Activated CD4-positive, CD25-positive, alpha-beta regulatory T cell treated with anti-CD3 and anti-CD28 coated beads, Interleukin-2, amount 50 U/mL, for 16 hours (primary cell): ENCODE measurements at places on chromosomes 4 and X.

GRCh38 chr4:39539089-39539611 lies 11.9 kb upstream of the UGDH start:
- no peak for DNase-seq

- DNase-seq, result no peak
These were observed 475.4 kb upstream of the HS3ST1 start for GRCh38 chr4:11904117-11904535.

GRCh38 chr4:183288955-183289354 lies 31.1 kb downstream of the CLDN22 start:
- DNase-seq, result no peak

- no peak for DNase-seq
These were observed 146.8 kb upstream of the IL1RAPL2 start for GRCh38 chrX:104419211-104419610.

DNA sequence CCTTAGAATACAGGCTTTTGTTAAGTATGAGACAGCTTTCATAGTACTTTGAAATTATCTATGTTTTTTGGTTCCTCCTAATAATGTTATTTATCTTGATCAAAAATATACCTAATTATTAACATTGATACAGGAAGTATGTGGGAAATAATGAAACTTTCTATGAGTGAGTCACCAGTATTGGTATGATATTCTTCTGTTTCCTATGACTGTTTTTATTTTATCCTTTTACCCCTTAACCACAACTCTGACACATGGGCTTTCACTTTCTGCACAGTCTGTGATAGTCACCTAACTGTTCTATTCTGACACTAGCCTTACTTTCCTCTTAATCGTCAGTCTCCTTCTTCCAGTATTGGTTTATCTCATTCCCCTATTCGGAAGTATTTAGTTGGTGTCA lies 4.7 kb downstream of the THAP9 start:
- no peak for DNase-seq

- DNase-seq, result no peak
These were observed 113.5 kb upstream of the TMEM164 start for GRCh38 chrX:109889289-109890006.

DNA sequence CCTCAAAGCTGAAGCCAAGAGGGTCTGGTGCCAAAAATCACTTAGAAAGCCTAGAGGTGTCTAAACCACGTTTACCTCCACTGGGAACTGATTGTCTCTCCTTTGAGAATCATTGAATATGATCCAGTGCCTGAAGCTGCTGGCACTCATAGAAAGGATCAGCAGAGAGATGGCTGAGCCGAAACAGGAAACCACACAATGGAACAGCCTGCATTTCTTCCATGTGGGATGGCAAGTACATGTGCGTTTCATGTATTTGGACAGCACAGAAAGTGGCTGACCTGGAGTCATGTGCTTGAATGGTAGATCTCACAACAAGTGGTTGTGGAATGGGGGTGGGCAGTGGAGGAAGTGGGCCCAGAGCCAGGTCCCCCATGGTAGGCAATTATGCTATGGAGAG lies 533.7 kb downstream of the INPP4B start:
- no peak for DNase-seq

DNA sequence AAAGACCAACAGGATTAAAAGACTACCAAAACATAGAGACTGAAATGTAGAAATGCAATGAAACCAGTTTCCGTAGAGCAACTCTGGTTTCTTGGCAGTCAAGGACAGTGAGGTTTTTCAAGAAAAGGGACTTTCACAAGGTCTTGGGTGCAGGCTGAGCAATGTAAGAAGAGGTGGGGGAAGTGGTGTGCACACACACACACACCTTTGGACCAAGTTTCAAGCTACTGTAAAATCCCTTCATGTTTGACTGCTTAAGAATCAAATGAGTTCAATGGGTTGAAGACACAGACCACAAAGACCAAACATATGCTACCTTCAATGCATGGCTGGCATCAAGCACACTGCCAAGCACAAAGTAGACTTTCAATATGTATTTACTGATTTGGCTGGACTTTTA lies 17.8 kb upstream of the MCF2 start:
- no peak for DNase-seq

DNA sequence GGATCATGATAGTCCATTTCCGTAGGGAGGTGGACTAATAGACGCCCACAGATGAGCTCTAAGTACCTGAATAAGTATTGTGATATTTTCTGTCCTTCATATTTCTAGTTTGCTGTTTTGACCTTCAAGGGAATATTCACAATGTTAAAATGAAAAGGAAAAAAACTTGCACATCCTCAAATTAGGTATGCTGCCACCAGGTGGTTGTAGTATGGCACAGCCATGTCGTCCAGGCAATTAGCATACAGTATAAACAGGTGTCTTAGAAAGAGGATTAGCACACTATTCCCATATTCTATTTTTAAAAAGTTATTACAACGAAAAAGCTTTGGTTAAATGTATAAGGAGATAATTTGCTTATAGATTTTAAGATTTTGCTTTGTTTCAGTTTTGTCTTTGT lies 802.0 kb downstream of the RPA4 start:
- no peak for DNase-seq

GRCh38 chrX:53631156-53631555 lies 55.4 kb downstream of the HUWE1 start:
- no peak for DNase-seq

GRCh38 chr4:79267671-79268070 lies 58.2 kb downstream of the NAA11 start:
- no peak for DNase-seq

GRCh38 chr4:53711926-53712325 lies 120.6 kb upstream of the LNX1 start:
- no peak for DNase-seq

GRCh38 chr4:163663454-163664225 lies 169.2 kb downstream of the TMA16 start:
- DNase-seq, result no peak

GRCh38 chr4:170853422-170854021 lies 763.8 kb upstream of the AADAT start:
- DNase-seq, result no peak
